A549 treated with CORT108297 at 1 μM for 4 hours (cell line): ENCODE measurements at places on chromosomes 4 and X. TPM values are rescaled to one million over a fixed set of nuclear protein-coding genes. Genes with fewer than 3 reads are reported as not detected.

NEK1 gene
- total RNA-seq = 2.6 to 3.5 TPM (median 2.6 TPM) in 5 replicates

GABRG1 gene
- total RNA-seq = not detected in 5 replicates

CT45A2 gene
- 0.09 TPM in 1 of 5 replicates, not detected in the others for total RNA-seq

PALLD gene
- 53.9 to 93.2 TPM (median 69.1 TPM) in 5 replicates for total RNA-seq

CLDN34 gene
- not detected in 5 replicates for total RNA-seq

RPS6KA3 gene
- 41.3 to 54.8 TPM (median 49.7 TPM) in 5 replicates for total RNA-seq

ADGRG4 gene
- not detected in 5 replicates for total RNA-seq

XAGE1A gene
- total RNA-seq = 5.1 to 36.0 TPM (median 24.6 TPM) in 5 replicates

DCAF8L1 gene
- not detected in 5 replicates for total RNA-seq

TMEM35A gene
- not detected in 5 replicates for total RNA-seq
